Activated T-helper 2 cell treated with anti-CD3 and anti-CD28 coated beads, Interferon-gamma antibody, Interleukin-2, Interleukin-4, amounts not matched to agents 10 μg/mL and 5 μg/mL and 100 μg/mL, durations not matched to agents 14 hours and 24 hours and 36 hours (primary cell): ENCODE measurements at places on chromosomes 16 and 17. TPM values are rescaled to one million over a fixed set of nuclear protein-coding genes. Genes with fewer than 3 reads are reported as not detected.

The NAGPA gene
- 9.8 and 11.1 TPM in 2 replicates for total RNA-seq

DNA sequence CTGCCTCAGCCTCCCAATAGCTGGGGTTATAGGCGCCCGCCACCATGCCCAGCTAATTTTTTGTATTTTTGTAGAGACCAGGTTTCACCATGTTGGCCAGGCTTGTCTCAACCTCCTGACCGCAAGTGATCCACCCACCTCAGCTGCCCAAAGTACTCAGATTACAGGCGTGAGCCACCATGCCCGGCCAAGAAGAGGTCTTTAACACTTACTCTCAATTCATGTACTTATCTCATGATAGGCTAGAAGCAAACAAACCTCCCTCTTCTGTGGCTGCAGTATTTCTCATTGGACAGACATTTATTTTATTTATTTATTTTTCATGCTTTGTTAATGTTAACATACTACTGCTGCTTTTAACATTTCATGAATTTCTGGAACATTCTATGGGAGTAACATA lies 7.0 kb upstream of the NT5C start:
- DNase-seq, result no peak

- no peak for DNase-seq
Observed at GRCh38 chr16:85204242-85205010, 92.2 kb upstream of the CIBAR2 start.

The TAT gene
- not detected in 2 replicates for total RNA-seq

GRCh38 chr16:12681653-12682052 lies 122.0 kb downstream of the CPPED1 start:
- no peak for DNase-seq

The PRR35 gene
- not detected in 2 replicates for total RNA-seq

The BAIAP3 gene
- total RNA-seq, result 0.21 and 0.32 TPM in 2 replicates

The DOC2A gene
- 0.87 and 1.2 TPM in 2 replicates for total RNA-seq

The GLTPD2 gene
- total RNA-seq, result not detected in 2 replicates

- DNase-seq, result no peak
Observed at GRCh38 chr16:24524855-24525677, 14.3 kb upstream of the RBBP6 start.

- DNase-seq, result peak; percentile 33
Observed at GRCh38 chr17:35890774-35891155, 10.6 kb upstream of the CCL5 start.

GRCh38 chr16:28108590-28109247 lies 45.2 kb upstream of the GSG1L start:
- DNase-seq, result no peak

The ZNF174 gene
- total RNA-seq, result 9.2 and 11.1 TPM in 2 replicates

DNA sequence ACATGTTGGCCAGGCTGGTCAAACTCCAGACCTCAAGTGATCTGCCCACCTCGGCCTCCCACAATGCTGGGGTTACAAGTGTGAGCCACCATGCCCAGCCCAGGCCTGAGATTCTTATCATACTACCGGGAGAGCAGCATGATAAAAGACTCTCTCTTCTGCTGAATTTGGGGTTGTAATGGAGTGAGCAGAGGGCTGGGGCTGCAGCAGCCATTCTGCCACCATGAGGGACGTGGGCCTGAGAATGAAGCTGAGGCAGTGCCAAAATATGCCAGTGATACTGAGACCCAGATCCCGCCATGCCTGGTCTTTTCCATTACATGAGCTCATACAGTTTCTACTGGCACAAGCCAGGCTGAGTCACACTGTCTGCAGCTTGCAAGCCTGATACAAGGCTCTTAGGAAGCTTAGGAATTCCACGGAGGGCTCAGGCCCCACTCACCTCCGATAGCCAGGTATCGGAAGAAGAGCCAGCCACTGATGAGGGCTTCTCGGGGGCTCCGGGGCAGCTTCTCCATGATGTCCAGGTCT lies 19.6 kb upstream of the P2RX1 start:
- DNase-seq, result no peak

The MPV17L gene
- 0.02 and 0.09 TPM in 2 replicates for total RNA-seq

- no peak for DNase-seq
Observed at GRCh38 chr16:15452246-15452855, 18.0 kb downstream of the BMERB1 start.

- no peak for DNase-seq
Observed at GRCh38 chr17:44688675-44689476, 700 bp downstream of the CCDC43 start.

DNA sequence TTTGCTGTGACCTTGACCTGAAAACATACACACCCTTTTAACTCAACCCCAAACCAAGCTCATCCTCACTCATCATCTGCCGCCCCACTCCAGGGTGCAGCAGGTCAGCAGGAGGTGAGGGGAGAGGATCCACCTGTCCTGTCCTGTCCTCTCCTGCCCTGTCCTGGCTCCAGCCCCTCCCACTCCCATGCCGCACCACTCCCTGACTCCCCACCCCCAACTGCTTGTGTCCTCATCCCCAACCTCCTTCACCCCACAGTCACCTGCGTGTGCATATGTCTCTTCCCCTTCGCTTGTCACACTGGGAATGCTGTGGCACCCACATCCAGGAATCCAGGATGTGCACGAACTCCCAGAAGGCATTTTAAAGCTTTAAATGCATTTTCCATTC lies 15.6 kb downstream of the NGFR start:
- no peak for DNase-seq

DNA sequence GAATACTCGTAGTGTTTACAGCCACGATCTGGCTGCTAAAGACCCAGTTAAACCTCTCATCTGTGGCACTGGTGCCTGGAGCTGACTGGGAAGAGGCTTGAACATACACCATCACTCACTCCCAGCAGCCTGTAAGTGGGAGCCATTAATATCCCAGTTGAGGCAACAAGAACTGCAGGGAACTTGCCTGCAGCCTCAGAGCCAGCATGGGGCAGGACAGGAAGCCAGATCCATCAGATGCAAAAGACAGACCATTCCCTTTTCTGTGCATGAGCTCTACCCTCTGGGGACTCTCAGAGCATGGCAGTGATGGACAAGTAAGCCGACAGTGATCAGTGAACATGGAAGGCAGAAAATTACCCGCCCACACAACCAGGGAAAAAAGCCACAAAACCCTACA lies 91.8 kb downstream of the TMEM132E start:
- no peak for DNase-seq

GRCh38 chr17:77300016-77300686 lies 159.4 kb downstream of the SEC14L1 start:
- no peak for DNase-seq

GRCh38 chr17:63249256-63250004 lies 196.7 kb downstream of the CYB561 start:
- DNase-seq, result no peak

The ABI3 gene
- total RNA-seq, result 28.5 and 30.0 TPM in 2 replicates

DNA sequence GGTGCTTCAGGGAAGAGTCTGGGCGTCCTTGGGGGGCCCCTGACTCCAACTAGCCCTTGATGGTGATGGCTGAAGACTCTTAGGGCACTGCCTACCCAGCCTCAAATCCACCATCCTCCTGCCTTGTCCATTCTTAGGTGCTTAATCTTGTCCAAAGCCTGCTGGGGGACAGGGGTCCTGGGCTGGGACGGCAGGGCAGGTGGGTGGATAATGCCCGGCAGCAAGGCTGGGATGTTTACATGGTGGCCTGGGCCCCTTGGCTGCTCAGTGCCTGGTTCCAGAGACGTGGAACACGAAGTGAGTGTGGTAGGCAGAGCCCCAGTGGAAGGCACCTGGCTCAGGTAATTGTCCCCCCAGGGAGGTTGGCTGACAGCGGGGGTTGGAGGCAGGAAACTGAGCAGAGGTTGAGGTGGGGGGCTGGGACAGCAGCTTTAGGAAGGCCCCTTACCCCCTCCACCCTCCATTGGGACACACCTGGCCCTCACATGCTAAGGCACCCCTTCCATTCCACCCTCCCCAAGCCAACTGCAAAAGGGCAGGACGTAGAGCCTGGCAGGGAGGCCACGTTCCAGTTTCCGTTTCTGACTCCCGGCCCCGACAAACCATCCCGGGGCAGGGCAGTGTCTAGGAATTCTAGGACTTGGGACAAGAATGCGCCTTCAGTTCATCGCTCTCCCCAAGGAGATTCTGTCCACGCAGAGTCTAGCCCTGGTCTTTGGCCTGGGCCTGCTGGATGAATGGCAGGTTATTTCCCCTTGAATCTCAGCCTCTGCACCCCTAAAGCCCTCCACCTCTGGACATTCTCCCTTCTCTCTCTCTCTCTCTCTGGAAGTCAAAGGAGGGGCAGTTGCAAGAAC lies 1.9 kb downstream of the FOXJ1 start:
- no peak for DNase-seq

The WFDC1 gene
- total RNA-seq, result not detected in 2 replicates

DNA sequence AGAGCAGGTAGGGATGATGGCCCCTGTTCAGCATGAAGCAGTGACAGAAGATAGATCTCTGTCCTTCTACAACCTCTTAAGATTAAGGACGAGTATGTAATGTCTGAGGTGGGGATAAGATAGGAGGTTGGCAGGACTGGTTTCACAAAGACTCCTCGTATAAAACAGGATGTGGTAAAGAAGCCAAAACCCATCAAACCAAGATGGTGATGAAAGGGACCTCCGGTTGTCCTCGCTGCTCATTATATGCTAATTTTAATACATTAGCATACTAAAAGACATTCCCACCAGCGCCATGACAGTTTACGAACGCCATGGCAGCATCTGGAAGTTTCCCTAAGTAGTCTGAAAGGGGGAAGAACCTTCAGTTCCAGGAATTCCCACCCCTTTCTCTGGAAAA lies 27.3 kb downstream of the MIS12 start:
- DNase-seq, result no peak

The CD300LF gene
- not detected in 2 replicates for total RNA-seq

GRCh38 chr17:49409066-49409465 lies 5.6 kb downstream of the PHB1 start:
- no peak for DNase-seq

DNA sequence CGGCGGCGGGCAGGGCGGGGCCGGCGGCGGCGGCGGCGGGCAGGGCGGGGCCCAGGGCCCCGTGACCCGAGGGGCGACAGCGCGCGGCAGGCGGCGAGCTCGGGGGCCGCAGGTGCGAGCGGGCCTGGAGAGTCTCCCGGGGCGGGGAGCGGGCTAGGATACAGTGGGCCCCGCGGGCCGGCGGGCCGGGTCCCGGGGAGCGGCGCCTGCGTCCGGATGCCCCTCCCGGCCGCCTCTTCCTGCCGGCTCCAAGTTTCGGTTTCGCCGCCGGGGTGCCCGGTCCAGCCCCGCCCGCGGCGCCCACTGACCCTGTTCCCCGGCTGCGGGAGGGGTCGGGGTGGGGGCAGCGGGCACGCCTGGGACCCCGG lies at the start of gene RNF213:
Gene RNF213 (plus strand): TSS at position 62 of the 368 bp plus-strand sequence. CDS start 2,830 bp downstream, outside the sequence.
- DNase-seq, result peak; percentile 70

- no peak for DNase-seq
Observed at GRCh38 chr16:75081179-75081859, 35.3 kb downstream of the LDHD start.

DNA sequence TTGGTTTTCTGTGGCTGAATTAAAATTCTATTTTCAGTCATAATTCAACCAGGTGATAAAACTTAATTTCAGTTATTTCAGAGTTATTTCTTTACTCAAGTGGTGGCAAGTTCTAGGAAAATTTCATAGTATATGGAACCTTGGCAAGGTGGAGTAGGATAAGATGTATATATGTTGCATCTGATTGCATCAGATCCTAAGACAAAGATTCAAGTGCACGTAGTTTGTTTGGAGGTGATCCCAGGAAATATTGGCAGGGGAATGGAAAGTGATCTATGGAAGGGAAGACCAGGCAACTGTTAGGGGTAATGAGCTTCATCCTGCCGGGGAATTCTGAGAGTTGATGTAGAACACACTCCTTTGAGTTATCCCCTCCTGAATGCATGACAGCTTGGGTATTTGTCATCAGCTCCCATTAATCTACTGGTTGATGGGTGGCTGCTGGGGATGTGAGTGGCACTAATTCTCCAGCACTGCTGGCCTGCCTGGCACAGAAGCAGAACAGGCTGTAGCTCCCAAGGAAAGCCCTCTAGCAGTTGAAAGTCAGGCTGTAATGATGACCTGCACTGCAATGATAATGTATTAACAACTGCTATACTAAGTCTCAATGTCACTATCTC lies 52.2 kb upstream of the TOM1L1 start:
- no peak for DNase-seq

- DNase-seq, result no peak
Observed at GRCh38 chr16:51607201-51607651, 456.2 kb upstream of the SALL1 start.

The SSTR5 gene
- not detected in 2 replicates for total RNA-seq

- no peak for DNase-seq
Observed at GRCh38 chr16:84547546-84548061, 43.1 kb upstream of the MEAK7 start.

DNA sequence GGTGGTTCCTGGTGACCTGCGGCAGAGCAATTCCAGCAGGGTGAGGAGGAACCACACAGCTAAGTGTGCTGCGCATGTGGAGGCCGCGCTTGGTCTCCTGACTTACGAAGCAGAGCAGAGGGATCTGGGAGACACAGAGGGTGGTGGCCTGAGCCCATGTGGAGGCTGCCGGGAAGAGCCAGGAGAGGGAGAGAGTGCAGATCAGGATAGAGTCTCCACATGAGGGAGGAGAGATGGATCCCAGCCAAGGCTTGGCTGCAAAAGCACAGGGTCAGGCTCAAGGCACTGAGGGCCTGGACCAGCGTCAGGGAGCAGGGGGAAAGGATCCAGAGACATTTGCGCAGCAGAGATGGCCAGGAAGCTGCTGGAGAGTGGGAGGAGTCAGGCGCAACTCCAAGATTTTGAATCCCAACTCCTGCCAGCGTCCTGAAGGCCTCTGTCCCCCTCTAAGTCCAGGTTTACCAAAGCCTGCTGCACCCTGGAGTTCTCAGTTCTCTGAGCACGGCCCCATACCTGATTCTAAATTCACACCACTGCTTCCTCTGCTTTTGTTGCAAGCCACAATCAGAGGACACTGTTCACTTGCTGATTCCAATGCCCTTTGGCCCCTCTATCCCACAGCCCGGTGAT lies 11.3 kb upstream of the MLLT6 start:
- DNase-seq, result no peak

GRCh38 chr16:48164907-48165715 lies 9.3 kb upstream of the ABCC12 start:
- peak; percentile 46 for DNase-seq

DNA sequence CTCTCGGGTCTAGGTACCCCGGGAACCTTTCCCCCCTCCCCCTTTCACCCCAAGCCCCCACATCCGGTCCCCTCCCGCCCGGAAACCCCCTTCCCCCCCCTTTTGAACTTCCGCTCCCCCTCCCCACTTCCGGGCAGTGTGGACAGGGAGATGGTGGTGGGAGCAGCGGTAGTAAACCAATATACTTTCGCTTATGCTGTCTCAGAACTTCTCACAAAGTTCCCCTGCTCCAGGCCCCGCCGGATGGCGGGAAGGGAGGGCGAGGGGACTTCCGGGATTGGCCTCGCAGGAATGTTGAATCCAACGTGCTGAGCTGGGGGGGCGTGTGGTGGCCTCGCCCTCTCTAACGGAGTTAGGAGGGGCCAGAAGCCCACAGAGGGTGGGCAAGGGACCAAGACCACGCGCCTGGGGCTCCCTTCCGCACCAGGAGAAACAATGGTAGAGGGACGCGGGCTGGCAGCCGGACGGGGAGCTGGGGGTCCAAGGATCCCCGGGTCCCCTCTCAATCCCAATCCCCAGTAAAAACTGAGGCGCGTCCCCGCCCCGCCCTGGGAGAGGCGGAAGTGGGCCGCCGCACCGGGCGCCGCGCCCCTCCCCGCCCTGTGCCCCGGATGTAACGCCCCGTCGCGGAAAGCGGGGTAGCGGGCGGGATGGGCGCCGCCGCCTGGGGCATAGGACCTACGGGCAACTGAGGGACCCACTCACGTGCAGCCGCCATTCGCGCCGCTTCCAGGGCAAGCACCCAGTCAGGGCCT lies 742 bp downstream of the PFN1 start:
- peak; percentile 69 for DNase-seq

GRCh38 chr16:19437280-19437679 lies 19.6 kb downstream of the TMC5 start:
- no peak for DNase-seq

GRCh38 chr17:76641501-76641900 lies 2.1 kb downstream of the ST6GALNAC1 start:
- DNase-seq, result no peak
